Frontal cortex (tissue), 4 donors: ENCODE measurements at places on chromosomes 4 and X. TPM values are rescaled to one million over a fixed set of nuclear protein-coding genes. Genes with fewer than 3 reads are reported as not detected.

DAPP1 gene
- 0.41 TPM for total RNA-seq

GRCh38 chr4:6369924-6370645 lies 100.4 kb downstream of the WFS1 start:
- no peak for DNase-seq

- DNase-seq = no peak
Measured at GRCh38 chr4:86294883-86295282, 65.0 kb downstream of the MAPK10 start.

TCEAL6 gene
- 9.4 TPM for total RNA-seq
